ENCODE measurements at places on chromosomes 3 and 15. TPM values are rescaled to one million over a fixed set of nuclear protein-coding genes. Genes with fewer than 3 reads are reported as not detected.
A peak's percentile ranks its signal among the peaks of the same experiment; 100 is the strongest.

GRCh38 chr3:195859061-195859845 lies 47.5 kb upstream of the MUC4 start:
- peaks cover 3% of the 10 kb centered on the region for H3K4me1 ChIP-seq
- no peak overlapping the region for H3K27ac ChIP-seq
- H3K27me3 ChIP-seq: peaks cover 4% of the 10 kb centered on the region
- H3K4me3 ChIP-seq: peak overlapping the region; percentile 49
- DNase-seq: peak; percentile 86

GRCh38 chr15:93603550-93603949 lies 514.5 kb upstream of the RGMA start:
- no peaks in the 10 kb centered on the region for H3K27me3 ChIP-seq
- H3K36me3 ChIP-seq: no peaks in the 10 kb centered on the region
- peaks cover 8% of the 10 kb centered on the region for H3K4me1 ChIP-seq
- no peak overlapping the region for H3K4me3 ChIP-seq

GRCh38 chr15:78968539-78969271 lies 23.9 kb upstream of the CTSH start:
- H3K27me3 ChIP-seq: peaks cover 3% of the 10 kb centered on the region
- no peak overlapping the region for H3K4me3 ChIP-seq
- no peak for DNase-seq
- H3K27ac ChIP-seq: no peak overlapping the region
- H3K36me3 ChIP-seq: no peaks in the 10 kb centered on the region

- H3K27ac ChIP-seq: no peak overlapping the region
- no peaks in the 10 kb centered on the region for H3K36me3 ChIP-seq
- H3K4me3 ChIP-seq: no peak overlapping the region
- no peaks in the 10 kb centered on the region for H3K27me3 ChIP-seq
- no peak for DNase-seq
Measured at GRCh38 chr3:76487446-76487845, 552.5 kb upstream of the ROBO2 start.

DNA sequence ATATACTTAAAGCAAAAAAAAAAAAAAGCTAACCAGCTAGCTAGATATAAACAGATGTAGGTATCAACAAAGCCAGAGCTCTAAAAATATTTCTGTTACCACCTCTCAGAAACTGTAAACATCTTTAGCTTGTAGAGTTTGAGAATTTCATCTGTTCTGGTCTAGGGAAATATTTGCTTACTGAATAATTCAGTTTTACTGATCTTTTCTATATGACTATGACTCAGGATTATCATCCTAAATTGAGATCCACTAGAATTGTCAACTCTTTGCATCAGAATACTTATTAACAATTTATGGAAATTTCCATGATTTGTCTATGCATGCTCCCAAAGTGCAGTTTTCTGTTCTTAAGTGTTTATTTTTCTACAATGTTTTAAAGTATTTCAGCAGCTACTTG lies 517.3 kb downstream of the DIPK2A start:
- no peak for DNase-seq
- H3K27me3 ChIP-seq: no peaks in the 10 kb centered on the region
- peaks cover 2% of the 10 kb centered on the region for H3K4me1 ChIP-seq
- H3K27ac ChIP-seq: no peak overlapping the region
- H3K4me3 ChIP-seq: no peak overlapping the region

- H3K27me3 ChIP-seq: peaks cover 4% of the 10 kb centered on the region
- H3K27ac ChIP-seq: no peak overlapping the region
- no peaks in the 10 kb centered on the region for H3K36me3 ChIP-seq
- H3K4me3 ChIP-seq: no peak overlapping the region
- no peak for DNase-seq
Measured at GRCh38 chr3:195570344-195570743, 13.4 kb downstream of the APOD start.

DNA sequence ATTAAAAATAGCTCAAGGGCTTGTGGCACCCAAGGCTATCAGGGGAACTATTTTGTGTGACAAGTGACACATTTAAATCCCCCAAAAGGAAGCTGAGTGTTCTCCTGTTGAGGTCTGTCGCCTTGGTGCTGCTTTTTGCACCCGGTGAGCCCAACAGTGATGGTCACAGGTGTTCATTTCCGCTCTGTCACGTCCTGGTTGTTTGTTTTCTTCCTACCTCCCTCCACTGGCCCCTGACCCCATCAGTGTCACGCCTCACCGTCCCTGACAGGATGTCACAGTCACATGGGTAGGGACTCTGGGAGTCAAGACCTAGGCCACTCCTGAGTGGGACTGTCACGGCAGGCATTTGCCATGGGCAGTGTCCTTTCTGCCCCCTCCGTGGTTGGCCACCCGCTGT lies 11.2 kb downstream of the SLCO3A1 start:
- H3K4me1 ChIP-seq: peaks cover 52% of the 10 kb centered on the region
- peak overlapping the region; percentile 66 for H3K4me3 ChIP-seq
- DNase-seq: no peak
- H3K27me3 ChIP-seq: peaks cover 2% of the 10 kb centered on the region
- no peak overlapping the region for H3K27ac ChIP-seq

DNA sequence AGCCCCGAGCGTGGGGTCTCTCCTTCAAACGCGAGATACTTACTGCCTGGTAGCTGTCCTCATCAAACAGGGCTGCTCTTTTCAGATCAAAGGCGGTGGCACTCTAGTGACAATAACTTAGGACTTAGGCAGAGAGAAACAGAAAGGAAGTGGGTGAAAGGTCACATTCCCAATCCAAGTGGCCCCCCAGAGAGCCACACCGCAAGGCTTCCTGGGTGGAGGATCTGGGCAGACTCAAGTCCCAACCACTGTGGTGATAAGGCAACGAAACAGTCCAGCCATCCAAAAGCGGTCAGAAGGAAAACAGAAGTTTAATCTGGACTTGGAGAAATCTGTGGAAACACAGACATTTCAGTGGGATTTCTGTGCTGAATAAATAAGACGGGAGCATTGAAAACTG lies 227.2 kb downstream of the ADAMTS17 start:
- H3K27me3 ChIP-seq: peaks cover 4% of the 10 kb centered on the region
- peaks cover 2% of the 10 kb centered on the region for H3K36me3 ChIP-seq
- peaks cover 7% of the 10 kb centered on the region for H3K4me1 ChIP-seq
- no peak overlapping the region for H3K27ac ChIP-seq
- DNase-seq: no peak
- no peak overlapping the region for H3K4me3 ChIP-seq

DNA sequence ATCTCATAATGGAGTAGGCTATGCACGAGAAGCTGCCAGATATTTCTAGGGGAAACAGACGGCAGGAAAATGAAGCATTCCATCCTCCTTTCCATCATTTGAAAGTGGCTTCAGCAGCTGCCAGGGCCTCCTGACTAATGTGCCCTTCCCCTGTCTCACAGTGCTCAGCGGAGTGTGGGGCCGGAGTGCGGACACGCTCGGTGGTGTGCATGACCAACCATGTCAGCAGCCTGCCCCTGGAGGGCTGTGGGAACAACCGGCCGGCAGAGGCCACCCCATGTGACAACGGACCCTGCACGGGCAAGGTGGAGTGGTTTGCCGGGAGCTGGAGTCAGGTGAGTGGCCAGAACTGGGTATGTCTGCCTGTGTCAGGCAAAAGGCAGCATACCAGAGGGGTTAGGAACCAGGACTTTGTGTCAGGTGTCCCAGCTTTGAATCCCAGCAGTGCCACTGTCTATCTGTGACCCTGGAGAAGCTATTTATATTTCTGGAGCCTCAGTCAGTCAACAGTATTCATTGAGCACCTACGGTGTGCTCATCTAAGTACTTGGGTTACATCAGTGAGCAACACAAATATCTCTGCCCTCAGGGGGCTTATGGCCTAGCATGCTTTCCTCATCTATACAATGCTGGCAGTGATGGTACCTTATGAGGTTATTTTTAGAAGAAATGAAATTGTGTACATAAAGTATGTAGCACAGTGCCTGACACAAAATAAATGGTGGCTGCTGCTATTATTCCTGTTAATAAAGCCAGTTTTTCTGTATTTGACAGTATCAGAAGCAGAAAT lies 52.4 kb upstream of the NR2E3 start:
- no peak overlapping the region for H3K4me3 ChIP-seq
- no peaks in the 10 kb centered on the region for H3K27me3 ChIP-seq
- H3K27ac ChIP-seq: no peak overlapping the region
- H3K36me3 ChIP-seq: peaks cover 45% of the 10 kb centered on the region
- no peak for DNase-seq

- H3K27ac ChIP-seq: no peak overlapping the region
- peaks cover 11% of the 10 kb centered on the region for H3K27me3 ChIP-seq
- DNase-seq: no peak
- peaks cover 7% of the 10 kb centered on the region for H3K4me1 ChIP-seq
- no peaks in the 10 kb centered on the region for H3K36me3 ChIP-seq
Measured at GRCh38 chr15:69107025-69107620, 53.3 kb upstream of the GLCE start.

DNA sequence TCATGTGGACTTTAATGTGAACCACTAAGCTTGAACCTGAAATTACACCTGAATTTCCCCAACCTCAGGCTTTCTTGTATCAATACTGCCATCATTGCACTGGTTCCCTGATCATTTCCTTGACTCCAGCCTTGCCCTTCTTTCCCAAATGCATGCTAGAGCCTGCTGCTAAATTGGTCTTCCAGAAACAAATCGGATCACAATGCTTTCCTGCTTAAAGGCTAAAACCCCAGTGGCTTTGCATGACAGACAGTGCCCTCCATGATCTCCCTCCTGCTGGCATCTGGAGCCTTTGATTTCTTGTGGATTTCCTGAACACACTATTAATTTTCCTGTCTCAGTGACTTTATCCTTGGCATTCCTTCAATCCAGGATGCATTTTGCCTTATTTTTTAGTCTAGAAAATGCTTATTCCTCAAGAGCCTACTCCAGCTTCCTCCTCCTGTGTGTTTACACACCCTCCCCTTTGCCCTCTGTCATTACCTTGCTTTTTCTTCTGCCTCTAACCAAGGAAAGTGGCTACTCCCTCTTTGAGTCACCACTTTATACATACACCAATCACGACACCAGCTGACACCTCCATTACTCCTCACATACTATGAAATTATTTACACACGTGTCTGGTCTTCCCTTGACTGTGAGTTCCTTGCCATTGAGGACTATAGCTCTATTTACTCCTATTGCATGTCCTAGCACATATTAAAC lies 214.6 kb downstream of the KCNAB1 start:
- no peaks in the 10 kb centered on the region for H3K27me3 ChIP-seq
- no peak overlapping the region for H3K27ac ChIP-seq
- DNase-seq: no peak
- peaks cover 3% of the 10 kb centered on the region for H3K4me1 ChIP-seq

Gene TMEM212
- not detected for total RNA-seq

Gene CRABP1
- total RNA-seq: 314 TPM
